ENCODE measurements at places on chromosomes 5 and 9.

- DNase-seq: no peak
Observed at GRCh38 chr9:131238402-131239021, 37.8 kb downstream of the FAM78A start.

DNA sequence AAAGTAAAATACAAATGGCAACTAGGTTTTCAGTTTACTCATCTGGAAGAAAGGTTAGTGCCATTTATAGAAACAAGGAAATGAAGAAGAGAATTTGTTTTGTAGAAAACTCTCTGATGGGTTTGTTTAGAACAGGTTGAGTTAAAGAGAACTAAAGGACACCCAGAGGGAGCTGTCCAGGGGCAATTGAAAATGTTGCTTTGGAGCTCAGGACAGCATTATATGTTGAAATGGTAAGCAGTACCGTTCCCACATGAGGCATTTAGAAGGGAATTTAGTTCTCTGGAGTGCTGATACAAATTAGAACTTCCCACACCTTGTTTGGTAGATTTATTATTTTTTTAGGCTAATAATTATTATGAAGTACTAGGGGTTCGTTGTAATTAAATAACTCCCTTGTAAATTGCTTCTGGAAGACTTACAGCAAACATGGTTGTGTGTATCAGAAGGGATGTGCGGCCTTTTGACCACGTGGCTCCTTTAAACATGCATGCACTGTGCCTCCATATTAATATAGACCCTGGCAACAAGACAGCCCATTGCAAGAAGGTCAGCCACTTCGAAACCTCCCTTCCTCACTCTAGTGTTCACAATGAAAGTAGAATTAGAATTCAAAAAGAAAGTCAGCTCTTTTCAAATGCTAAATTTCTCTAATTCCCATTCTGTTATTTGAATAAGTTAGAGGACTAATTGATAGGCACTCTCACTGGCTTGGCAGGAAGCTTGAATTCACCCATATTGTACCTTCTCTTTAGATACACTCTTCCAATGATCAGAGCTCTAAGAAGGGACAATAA, 71.7 kb downstream of the ZNF462 start:
- DNase-seq: no peak

DNA sequence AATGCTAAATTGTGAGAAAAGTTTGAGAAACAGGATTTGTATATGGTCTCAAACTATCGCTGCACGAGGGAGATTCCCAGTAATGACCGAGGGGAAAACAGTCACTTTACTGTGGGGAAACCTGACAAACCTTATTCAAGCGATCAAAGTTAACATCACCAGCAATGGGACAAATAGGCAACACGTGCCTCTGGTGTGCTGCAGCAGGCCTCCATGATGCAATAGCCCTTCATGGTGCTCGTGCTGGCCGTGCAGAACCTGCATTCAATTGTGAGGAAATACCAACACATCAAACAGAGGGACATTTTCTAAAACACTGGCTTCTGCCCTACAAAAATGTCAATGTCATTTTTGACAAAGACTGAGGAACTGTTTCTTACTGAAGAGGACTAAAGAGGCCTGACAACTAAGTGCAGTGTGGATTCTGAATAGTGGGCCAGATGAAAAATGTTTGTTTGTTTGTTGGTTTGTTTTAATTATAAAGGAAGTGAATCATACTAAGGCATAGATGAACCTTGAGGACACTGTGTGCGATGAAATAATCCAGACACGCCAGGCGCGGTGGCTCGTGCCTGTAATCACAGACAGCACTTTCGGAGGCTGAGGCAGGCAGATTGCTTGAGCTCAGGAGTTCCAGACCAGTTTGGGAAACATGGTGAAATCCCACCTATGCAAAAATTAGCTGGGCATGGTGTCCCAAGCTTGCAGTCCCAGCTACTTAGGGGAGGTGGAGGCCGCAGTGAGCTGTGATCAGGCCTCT, 17.6 kb upstream of the MARCHF6 start:
- no peak for DNase-seq

DNA sequence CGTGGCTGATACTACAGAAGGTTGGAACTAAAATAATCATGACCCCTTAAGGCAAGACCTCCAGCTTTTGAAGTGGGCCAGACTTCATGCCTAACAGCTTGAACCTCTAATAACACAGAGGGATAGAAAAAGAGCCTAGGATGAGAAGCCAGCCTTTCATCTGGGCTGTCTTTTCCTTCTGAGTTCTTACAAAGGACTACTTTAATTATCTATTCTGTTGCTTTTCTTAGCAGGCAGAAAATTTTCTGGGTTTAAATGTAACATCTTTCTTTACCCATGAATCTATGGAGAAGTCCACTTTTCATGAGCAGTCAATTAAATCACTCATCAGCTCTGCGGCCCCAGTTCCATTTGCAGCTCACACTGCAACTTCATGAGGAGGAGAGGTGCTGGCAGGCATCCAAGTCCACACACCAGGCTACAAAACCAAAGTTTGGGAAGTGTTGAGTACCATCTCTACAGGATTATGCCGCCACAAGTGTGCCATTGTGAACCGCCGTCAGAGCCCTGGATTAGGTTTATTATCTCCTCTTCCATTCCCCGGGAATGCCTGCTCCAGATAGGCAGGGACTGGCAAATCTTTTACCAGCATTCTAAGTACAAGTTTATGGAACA, 192.0 kb downstream of the TLE4 start:
- no peak for DNase-seq

- no peak for DNase-seq
Observed at GRCh38 chr9:120612218-120612617, 32.3 kb upstream of the CDK5RAP2 start.

GRCh38 chr5:170885809-170886208, 24.0 kb downstream of the RANBP17 start:
- no peak for DNase-seq

- no peak for DNase-seq
Observed at GRCh38 chr5:67178085-67178484, 18.5 kb downstream of the CD180 start.

DNA sequence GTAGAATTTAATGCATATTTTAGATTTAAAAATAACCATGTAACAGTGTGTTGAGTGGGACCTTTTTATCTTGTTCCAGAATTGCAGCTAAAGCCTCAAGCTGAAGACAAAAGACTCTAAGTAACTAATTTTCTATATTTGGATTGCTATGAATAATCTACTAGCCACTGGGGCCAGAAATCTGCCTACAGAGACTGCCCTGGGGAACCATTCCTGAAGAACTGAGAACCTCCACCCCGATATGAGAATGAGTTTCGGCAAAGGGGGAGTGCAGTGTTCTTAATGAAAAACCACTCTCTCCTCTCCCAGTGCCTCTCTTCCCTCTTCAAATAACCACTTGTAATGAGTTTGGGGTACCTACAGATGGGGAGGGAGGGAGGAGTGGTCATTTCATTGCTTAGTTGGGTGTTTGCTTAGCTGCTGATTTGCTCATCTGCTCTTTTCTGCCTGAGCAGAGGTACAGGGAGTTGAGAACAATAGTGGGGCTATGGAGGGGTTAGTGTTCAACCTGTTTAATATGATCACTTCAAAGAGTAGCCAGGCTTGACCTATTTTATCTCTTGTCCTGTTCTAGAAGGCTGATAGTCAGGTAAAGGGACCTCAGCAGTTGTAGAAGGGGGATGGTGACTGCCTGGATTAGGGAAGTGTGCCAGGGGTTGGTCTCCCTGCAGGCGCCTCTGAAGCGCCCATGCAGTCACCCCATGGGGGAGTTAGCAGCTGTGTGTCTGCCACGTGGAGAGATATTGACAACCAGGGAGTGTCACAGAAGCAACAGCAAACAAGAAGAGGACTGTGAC, 47.7 kb downstream of the ATG10 start:
- DNase-seq: no peak

DNA sequence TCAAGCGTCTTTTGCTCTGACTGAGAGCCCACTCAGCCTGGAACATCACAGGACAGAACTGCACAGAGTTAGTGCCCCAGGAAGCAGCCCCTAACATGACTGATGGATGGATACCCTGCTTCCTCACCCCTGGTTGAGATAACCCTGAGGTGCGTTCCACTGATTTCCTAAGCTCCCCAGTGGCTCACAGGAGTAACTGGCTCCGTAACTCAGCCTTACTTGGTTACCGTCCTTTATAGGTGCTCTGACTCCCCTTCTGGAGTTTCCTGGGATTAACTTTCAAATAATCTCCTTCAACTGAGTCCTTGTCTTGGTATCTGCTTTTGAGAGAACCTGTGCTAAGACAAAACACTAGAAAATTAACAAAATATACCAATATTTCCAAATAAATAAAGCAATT, 449.5 kb downstream of the AGTPBP1 start:
- DNase-seq: no peak

- no peak for DNase-seq
Observed at GRCh38 chr9:20315677-20316076, 306.6 kb downstream of the MLLT3 start.

GRCh38 chr5:65769539-65769938, 47.5 kb downstream of the NLN start:
- no peak for DNase-seq

- no peak for DNase-seq
Observed at GRCh38 chr5:67203701-67204074, 7.1 kb upstream of the CD180 start.

DNA sequence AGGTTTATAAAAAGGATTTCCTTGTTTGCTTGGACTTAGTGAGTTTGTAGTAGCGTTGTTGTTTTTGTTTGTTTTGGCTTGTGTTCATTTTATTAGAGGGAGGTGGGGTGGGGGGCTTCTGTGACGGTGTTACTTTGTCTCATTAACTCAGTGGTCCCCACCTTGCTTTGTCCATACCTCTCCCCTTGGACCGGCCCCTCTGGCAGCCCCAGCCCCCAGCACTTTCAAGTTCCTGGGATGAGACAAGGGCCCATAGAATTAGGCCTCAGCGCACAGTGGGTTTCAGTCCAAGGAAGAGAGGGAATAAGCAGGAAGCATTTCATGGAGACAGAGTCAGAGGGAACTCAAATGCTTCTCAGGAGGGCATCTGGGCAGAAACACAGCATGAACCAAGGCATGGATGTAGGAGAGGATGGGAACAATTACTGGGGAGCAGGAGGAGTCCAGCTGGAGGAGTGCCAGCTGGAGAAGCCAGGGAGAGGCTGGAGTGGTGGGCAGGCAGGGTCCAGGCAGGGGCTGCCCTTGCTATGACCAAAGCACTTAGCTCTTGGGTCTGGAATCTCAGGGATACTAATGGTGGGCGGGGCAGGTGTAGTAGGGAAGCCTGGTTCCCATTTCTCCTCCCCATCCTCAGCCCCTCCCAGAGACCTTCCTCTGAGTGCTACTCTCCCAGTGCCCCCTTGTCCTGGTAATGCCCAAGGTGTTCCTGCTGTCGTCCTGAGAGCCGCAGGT, 23.5 kb upstream of the ENHO start:
- no peak for DNase-seq

DNA sequence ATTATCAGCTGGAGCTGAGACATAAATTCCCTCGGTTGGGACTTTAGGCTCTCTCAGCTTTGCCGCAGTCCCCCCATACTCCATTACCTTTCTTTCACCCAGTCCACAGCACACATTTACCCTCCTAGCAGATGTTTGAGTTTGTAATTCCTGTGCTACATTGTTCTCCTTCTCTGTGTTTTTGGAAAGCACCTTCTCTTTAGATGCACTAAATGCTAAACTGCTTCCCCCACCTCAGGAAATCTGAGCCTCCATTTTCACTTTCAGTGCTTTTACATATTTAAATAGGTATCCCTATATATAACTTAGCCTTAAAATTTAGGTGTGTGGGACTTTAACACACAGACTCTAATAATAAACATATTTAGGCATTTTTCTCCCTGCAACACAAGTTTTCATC, 356.9 kb downstream of the NFIB start:
- no peak for DNase-seq

DNA sequence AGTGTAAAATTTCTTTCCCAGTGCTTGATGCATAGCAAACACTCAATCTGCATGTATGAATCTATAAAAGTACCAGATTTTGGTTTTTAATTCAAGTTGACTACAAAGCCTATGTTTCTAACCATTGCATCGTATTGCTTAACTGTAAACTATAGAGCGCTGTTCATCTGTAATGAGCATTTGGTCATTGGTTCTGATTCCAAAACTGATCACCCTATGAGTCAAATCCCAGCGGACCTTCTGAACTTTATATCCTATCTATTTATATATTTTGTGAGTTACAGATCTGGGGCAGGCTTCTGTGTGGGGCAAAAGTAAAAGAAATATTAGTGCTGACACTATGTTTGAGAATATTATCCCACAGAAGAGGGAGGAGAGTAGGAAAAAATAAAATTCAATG, 305.7 kb upstream of the TNC start:
- no peak for DNase-seq

- no peak for DNase-seq
Observed at GRCh38 chr5:123505633-123506032, 6.3 kb upstream of the CSNK1G3 start.

DNA sequence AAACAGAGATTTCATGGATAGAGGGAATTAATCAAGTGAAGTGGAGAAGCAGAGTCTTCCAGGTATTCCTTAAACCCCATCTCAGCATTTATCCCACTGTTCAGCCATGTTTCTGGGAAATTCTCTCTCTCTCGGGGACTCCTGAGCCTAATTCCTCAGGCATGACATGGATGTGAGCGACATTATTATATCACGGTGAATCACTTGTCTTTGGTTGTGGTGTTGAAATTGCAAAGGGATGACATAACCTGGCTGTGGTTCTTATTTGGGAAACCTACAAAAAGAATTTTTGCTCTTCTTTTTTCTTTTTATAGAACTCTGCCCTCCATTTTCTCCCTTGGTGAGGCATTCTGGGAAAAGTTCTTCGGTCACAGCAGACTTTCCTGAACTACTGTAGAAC, 457.9 kb upstream of the PTGER4 start:
- no peak for DNase-seq

GRCh38 chr9:76905791-76906646, at the start of gene PRUNE2:
Gene PRUNE2, minus strand, starts transcription at chr9:76906114. Its CDS starts 151 bp downstream, at chr9:76905963.
- no peak for DNase-seq

GRCh38 chr9:109110329-109111021, 9.3 kb downstream of the TMEM245 start:
- no peak for DNase-seq

GRCh38 chr5:50898966-50899365, 232.5 kb downstream of the PARP8 start:
- DNase-seq: no peak

DNA sequence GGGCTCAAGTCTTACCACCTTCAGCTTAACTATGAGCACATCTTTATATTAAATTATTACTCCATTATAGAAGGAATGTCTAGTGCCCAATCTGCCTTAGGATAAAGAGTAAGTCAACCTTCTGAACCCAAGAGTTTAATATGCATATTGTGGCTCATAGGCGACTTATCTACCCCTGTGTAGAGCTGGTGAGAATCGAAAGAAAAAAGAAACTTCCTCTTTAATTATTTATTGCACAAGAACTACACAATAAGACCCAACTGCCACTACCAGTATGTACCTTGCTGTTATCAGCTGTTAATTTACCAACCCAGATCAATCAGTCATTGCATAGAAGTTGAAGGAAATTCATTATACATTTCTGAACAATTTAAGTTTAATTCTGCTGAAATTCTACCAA, 329.1 kb upstream of the SLC24A2 start:
- DNase-seq: no peak

DNA sequence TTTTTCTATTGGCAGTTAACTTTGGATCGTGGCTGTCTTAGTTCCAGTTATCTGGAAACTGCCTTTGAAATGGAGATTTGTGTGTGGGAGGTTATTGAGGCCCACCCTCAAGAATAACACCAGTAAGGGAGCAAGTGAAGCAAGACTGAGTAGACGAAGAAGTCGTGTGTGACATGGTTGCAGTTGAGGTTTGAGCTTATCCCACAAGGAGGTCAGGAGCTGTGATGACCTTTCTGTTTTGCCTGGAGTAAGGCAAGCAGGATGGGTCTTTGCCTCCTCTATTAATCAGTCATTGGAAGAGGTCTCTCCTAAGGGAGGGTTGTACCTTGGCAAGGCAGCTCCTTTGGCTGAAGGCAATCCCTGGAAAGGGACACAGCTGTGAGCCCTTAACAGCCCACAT, 49.6 kb upstream of the CTXN3 start:
- no peak for DNase-seq

GRCh38 chr9:105637787-105638395, 24.4 kb upstream of the TAL2 start:
- DNase-seq: no peak

Data from GM12878 (cell line).